ENCODE measurements at places on chromosomes 12 and 14.

GRCh38 chr14:68942296-68943035 lies 36.6 kb downstream of the ACTN1 start:
- DNase-seq = no peak

DNA sequence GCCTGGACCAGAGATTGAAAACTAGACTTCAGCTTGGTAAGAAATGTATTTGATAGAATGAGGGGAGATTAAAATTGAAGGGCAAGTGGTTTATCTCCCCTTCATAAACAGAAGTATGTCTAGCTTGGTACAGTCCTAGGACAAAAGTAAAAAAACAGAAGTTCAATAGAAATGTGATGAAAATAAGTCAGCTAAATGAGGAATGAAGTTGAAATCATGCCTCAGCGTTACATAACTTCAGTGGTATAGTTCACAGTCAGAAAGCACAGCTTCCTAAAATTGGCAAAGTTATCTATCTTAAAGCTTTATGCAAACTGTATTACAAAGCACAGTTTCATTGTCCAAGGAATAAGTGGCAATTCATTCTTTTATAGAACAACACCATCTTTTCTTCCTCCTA lies 90.2 kb upstream of the SYT10 start:
- DNase-seq = no peak

GRCh38 chr12:130158754-130159059 lies 3.6 kb upstream of the FZD10 start:
- DNase-seq = no peak

- DNase-seq = no peak
Observed at GRCh38 chr12:6807170-6807569, 14.5 kb upstream of the GPR162 start.

- DNase-seq = peak; percentile 67
Observed at GRCh38 chr12:124480469-124481256, 86.7 kb downstream of the NCOR2 start.

- DNase-seq = no peak
Observed at GRCh38 chr12:5554711-5555110, 122.8 kb downstream of the NTF3 start.

DNA sequence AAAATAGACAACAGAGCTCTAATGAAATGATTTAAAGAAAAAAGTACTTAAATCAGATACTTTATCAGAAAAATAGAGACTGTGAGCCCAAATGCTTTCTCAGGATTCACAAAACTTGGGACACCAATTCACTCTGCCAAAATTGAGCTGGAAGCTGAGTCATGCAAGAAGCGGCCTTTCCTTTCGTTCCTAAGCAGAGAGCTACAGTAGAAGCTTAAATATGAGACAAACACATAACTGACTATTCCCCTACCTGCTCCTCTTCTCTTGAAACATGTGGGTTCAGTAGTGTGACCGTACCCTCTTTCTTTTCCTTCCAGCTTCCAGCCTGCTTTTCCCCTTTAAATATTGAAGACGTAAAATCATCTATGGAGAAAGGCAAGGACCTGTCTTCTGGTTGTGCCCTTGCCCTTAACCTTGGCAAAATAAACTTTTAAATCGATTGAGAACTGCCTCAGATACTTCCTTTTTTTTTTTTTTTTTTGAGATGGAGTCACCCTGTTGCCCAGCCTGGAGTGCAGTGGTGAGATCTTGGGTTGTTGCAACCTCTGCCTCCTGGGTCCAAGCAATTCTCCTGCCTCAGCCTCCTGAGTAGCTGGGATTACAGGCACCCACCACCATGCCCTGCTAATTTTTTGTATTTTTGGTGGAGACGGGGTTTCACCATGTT lies 4.4 kb upstream of the SDS start:
- no peak for DNase-seq

- DNase-seq = no peak
Observed at GRCh38 chr12:54956322-54956721, 28.2 kb downstream of the TESPA1 start.

GRCh38 chr12:40106655-40107054 lies 774 bp upstream of the SLC2A13 start:
- no peak for DNase-seq

DNA sequence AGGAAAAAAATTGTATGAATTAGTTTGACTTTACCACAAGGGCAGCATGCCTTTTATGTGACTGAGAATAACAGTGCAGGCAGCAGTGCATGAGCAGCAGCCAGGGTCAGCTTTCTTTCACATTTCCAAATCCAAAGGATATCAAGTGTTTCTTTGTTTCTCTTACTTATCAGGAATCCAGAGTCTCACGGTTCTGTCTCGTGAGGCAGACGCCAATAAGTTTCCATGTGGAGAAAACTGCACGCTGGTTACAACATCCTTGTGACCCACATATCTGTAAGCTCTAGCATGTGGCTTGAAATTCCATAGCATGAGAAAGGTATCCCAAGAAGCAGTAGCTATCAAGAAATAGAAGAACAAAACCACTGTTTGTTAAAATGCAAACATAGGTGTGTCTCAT lies 27.6 kb downstream of the GALNT4 start:
- DNase-seq = no peak

DNA sequence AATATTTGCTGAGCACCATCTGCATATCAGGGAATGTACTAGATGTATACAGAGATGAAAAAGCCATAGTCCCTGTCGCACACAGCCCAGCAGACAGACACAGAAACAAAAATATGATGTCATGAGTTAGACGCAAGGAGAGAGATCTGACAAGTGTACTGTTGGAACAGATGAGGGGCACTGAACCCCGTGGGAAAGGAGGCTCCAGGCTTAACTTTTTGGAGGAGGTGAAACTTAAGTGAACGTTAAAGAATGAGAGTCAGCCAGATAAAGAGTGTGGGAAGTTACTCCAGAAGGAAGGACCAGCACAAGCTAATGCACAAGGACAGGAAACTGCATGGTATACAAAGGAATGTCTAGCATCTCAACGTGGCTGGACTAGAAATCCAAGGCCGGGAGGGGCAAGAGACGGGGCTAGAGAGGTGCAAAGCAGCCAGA lies 2.5 kb upstream of the ACTN1 start:
- DNase-seq = no peak

- no peak for DNase-seq
Observed at GRCh38 chr12:40768125-40768864, 76.1 kb downstream of the CNTN1 start.

DNA sequence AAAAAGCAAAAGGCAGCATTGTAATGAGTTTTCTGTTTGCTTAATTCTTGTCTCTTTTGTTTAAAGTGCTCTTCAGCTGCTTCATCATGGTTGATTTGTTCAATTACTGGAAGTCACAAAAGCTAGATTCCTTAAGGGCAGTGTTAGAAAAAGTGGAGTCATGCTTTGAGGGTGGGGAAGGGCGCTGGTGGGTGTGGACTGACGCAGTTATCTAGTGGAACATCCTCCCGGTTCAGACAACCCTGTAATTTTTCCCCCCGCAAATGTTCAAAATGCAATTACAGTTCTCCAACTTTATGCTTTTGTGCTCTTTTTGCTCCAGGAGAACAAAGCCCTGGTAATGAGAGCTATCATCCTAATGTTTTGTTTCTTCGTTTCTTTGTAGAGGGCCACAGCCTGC lies 2.1 kb downstream of the AKAP6 start:
- no peak for DNase-seq

GRCh38 chr14:33686218-33686617 lies 264.7 kb downstream of the EGLN3 start:
- no peak for DNase-seq

DNA sequence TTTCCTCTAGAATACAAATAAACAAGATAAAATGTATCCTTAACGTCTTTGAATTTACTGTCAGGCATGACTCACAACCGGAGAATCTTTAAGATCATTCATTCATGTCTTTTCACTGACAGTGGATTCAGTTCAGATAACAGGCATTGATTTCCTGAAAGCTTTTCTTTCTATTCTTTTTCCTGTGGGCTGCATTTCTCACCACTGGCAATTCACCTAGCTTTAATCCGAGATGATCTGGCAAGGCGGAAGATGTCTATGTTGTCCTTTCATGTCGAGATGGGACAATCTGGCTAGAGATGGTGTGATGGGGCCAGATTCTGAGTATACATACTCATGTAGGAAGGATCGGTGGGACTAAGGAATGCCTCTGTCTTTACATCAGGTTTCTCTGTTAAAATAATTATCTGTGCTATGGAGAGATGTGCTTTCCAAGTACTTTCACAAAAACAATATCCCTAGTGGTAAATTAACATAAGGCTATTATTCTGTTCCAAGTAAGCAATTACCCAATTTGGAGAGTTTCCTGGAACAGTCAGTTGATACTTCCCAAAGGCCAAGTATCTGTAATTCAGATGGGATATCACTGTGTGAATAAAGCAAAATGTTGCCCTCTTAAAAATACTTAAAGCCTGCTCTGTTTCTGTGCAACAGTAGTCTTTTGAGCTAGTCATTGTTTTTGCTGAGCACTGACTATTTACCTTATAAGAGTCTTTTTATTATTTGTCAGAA lies 17.8 kb downstream of the ACSS3 start:
- no peak for DNase-seq

DNA sequence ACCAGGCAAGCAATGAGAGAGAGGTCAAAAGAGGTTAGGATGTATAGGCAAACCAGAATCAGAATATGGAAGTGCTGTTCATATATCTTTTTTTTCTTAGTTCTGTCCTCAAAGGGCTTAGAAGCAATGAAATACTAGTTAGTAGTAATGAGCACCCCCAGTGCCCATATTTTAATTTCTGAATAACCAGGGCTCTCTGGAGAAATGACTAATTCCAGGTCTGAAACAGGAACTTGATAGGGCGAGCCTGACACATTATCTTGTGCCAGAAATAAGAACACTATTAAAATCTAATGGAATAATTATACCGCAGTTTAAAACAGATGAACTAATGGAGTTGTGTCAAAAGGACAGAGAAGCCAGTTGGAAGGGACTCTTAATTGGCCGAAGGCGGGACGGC lies 30.9 kb downstream of the BICDL1 start:
- DNase-seq = no peak

- no peak for DNase-seq
Observed at GRCh38 chr12:2574355-2574935, 220.3 kb upstream of the FKBP4 start.

- DNase-seq = no peak
Observed at GRCh38 chr12:54759751-54760150, 94.6 kb upstream of the MUCL1 start.

- DNase-seq = peak; percentile 84
Observed at GRCh38 chr14:56579345-56580220, at the start of gene TMEM260. TSS of gene TMEM260 (plus strand) at chr14:56579798. CDS start at chr14:56579915, 117 bp downstream.

DNA sequence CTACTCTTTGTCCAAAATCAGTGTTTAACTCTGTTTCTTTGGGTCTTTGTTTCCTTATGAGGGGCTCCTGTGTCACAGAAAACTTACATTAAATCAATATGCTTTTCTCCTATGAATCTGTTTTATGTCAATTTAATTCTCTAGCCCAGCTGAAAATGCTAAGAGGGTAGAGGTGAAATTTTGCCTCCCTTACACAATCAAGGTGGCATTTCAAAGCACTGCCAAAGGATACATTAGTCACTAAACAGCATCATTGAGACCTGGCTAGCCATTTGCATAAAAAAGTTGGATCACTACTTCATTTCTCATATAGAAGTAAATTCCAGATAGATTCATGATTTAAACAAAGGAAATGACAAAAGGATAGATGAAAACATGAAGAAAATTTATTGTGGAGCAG lies 12.1 kb downstream of the TCL1B start:
- no peak for DNase-seq

DNA sequence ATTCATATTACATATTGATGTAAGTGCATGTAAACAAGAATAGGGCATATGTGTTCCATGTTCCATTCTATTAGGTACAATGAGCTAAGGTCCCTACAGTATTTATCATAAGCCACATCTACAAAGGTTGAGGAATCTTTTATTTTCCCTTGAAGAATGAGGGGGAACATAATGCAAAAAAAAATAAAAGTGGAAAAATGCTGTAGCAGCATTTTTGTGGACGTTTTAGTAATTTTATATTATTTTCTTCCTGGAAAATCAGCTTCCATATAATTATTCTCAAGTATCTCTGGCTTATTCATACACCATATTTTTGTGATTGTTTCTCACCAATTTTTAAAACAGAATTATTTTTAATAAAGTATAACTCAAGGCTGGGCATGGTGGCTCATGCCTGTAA lies 148.7 kb downstream of the MED13L start:
- no peak for DNase-seq

DNA sequence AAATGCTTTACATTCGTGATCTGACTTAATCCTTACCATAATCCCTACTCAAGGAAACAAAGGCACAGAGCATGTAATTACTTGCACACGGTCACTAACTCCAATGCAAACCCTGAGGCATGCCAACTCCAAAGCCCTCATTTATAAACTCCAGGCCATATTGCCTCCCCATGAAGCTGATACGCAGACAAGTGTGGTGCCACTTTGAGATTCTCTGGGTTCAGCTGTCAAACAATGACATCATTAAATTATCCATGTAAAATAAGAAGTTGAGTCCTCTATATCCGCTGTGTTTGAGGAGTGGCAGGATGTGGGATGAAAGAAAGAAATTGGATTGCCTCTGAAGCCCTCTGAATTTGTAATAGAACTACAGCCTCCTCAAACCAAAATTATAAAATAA lies 62.8 kb downstream of the ANO4 start:
- DNase-seq = no peak

DNA sequence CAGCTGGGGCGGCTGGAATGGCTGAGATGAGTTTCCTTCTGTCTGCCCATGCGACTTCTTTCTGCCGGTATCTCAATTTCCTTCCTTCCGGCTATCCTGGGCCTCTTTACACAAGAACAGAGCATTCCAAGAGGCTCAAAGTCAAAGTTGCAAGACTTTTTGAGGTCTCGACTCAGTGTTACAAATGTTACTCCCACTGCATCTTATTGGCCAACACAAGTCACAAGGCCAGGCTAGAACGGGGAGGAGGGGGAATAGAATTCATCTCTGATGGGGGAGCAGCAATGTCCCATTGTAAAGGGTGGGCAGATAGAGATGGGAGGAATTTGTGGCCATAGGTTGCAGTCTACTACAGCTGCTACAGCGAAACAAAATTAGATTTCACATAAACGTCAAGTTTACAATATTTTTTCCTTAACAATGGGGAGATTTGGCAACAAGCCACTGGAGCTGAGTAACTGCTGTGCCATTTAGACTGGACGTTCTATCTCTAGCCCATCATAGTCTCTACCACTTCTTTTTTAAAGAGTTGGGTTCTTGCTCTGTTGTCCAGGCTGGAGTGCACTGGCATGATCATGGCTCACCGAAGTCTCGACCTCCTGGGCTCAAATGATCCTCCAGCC lies 9.5 kb upstream of the NYNRIN start:
- DNase-seq = no peak

All from renal cortex interstitium (tissue), 15 donors.